ENCODE measurements at places on chromosomes 2 and 18.
A peak's percentile ranks its signal among the peaks of the same experiment; 100 is the strongest.

DNA sequence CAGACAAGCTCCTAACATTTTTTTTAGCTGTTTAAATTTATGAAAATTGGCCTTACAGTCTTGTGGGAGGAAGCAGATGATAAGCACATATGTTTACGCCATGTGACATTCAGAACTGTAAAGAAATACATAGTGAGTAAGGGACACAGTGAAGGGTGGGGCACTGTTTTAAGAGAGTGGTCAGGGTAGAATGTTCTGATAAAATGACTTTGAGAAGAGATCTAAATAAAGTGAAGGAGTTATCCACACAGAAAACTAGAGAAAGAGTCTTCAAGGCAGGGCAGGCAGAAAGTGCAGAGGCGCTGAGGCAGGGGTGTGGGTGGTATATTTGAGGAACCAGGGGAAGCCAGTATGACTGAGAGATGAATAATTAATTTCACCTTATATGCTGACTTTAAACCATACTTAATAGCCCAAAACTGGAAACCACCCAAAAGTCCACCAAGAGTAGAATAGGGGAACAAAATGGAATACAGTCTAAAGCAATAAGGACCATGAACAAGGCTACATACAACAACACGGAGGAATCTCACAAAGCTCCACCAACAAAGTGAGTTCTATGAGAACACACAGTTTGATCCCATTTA, 8.6 kb downstream of the MREG start:
- DNase-seq: no peak

DNA sequence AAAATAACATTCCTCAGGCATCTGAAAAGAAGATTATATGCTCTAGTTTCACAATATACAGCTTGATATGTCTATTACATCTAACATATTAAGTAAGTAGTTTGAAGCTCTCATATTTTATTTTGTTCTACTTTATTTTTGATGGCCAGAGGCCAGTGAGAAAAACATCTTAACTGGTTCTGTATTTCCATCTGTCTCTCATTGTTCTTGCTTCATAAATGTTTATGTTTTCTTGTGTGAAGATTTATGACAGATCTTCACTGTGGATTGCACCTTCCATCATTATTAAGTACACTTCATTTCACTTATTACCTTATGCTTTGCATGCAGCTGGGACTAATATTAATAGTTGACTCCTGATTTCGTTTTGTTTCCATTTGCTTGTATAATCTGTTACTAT, 511.2 kb downstream of the TSN start:
- no peak for DNase-seq

DNA sequence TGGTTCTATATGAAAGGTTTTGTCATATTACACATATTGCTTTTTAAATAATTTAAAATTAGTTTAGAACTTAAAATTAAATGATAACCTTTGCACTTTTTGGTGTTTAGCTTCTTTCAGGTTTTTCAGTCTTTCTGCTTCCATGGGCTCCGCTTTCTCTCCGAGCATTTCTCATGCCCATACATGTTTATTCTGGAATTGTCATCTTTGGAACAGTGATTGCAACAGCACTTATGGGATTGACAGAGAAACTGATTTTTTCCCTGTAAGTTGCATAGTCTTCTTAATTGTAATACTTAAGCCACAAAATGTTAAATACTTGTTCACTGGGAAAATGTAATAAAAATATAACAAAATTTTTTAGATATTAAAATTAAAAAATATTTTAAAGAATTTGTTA, 31.0 kb downstream of the CYBRD1 start:
- no peak for DNase-seq

- DNase-seq: no peak
Measured at GRCh38 chr2:100588071-100588786, 25.4 kb downstream of the PDCL3 start.

- DNase-seq: no peak
Measured at GRCh38 chr2:17815468-17816184, 634 bp upstream of the MSGN1 start.

GRCh38 chr2:182666674-182667314, 49.3 kb upstream of the DNAJC10 start:
- peak; percentile 16 for DNase-seq

GRCh38 chr18:63897072-63897471, 9.6 kb downstream of the SERPINB2 start:
- no peak for DNase-seq

DNA sequence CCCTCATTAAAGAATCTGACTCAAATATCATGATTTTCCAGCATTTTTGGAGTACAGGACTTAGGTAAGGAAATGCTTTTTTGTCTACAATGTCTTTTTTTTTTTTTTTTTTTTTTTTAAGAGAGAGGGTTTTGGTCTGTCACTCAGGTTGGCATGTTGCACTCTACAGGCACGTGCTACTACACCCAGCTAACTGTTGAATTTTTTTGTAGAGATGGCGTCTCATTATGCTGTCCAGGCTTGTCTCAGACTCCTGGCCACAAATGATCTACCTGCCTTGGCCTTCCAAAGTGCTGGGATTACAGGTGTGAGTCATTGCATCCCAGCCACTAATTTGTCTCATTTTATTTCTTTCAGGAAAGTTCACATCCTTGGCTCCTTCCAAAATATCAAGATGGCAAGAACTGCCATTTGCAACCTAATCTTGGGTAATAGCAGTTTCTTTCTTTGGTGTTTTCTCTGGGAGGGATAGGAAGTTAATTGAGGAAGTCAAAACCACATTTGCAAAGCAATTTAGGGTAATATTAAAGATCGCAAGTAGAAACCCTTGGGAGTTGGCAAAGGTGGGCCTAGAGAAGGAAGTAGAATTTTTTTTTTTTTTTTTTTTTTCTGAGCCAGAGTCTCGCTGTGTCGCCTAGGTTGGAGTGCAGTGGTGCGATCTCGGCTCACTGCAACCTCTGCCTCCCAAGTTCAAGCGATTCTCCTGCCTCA, 15.5 kb downstream of the PNO1 start:
- peak; percentile 17 for DNase-seq

GRCh38 chr18:65822826-65823225, 72.0 kb downstream of the CDH7 start:
- DNase-seq: no peak

DNA sequence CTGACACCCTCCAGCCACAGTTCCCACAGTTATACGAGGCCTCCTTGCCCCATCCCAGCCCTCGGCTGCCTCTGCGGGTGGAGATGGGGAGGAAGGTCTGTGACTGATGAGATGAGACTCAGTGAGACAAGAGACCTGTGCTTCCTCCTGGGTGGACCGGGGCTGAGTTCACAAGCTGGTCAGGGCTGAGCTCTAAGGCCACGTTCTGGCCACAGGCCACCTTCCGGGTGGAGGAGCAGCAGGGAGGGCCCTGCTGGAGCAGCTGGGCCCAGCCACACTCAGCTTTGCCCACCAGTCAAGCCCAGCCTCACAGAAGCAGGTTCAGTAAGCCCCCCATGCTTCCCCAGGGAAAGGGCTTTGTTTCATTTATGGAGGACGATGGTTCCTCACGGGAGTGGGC, 214.7 kb downstream of the ANKRD30B start:
- DNase-seq: no peak

GRCh38 chr18:13258921-13259320, 40.4 kb downstream of the LDLRAD4 start:
- DNase-seq: no peak

DNA sequence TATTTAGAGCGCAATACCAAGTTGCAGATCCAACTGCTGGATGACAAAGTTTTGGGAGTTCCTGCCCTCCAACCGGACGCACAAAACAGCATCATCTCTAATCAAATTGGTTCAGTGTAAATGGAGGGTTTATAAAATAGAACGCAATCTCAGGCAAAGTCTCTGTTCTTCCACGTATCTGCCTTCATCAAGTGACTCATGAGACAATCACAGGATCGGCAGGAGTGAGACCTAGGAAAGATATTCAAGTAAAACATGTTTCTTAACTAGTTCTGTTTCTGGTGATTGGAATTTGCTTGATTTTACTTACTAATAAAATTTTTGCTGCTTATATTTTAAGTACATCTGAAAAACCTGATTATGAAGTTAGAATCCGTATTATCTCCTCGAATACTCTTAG, 7.6 kb downstream of the FZD5 start:
- DNase-seq: no peak
